T-helper 2 cell (primary cell): ENCODE measurements at places on chromosomes 7 and 10.

- DNase-seq, result no peak
Observed at GRCh38 chr10:50593523-50594376, 30.0 kb downstream of the SGMS1 start.

- no peak for DNase-seq
Observed at GRCh38 chr10:75244487-75245353, 9.0 kb upstream of the COMTD1 start.

- DNase-seq, result no peak
Observed at GRCh38 chr7:50085344-50085743, 7.7 kb downstream of the ZPBP start.

DNA sequence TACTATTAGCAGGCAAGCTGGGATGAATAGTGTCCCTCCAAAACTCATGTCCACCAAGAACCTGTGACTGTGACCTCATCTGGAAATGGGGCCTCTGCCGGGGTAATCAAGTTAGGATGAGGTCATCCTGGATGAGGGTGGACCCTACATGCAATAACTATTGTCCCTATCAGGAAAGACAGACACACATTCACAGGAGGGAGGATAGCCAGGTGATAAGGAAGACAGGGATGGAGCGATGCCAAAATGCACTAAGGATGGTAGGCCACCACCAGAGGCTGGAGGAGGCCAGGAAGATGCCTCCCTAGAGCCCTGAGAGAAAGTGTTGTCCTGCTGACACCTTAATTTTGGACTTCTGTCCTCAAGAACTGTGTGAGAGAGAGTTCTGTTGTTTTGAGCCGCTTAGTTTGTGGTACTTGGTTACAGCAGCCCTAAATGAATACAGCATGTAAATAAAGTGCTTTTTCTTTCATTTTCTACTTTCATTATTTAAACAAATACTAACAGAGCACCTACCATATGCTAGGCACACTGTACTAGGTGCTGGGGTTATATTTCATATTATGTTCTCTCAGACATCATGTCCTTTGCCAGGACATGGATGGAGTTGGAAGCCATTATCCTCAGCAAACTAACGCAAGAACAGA lies 111.9 kb downstream of the USP6NL start:
- DNase-seq, result no peak

DNA sequence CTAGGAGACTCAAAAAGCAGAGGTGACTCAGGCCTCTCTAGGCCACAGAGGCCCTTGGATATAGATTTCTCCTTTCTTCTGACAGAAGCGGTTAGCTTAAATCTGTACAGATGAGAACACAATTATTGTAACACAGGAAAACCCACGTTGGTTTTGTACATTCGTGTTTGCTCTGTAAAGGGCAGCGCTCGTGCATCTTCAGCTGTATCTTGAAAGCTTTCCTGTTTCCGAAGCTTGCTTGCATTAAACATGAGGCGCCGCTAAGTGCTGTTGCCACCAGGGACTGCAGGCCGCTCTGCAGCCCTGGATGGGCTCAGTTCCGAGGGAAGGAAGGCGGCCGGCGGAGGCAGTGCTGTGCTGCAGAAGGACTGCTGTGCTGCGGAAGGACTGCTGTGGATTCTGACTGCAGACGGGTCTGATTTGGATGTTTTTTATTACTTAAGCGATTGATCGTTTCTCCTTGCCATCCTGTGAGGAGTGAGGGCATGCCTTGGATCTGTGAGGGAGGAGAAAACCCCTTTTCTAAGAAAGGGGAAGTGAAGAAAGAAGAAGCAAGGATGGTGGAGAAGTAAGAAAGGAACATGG lies 53.3 kb downstream of the FHIP2A start:
- no peak for DNase-seq

GRCh38 chr10:101031796-101032636 lies 982 bp downstream of the SFXN3 start:
- DNase-seq, result peak; percentile 72

- no peak for DNase-seq
Observed at GRCh38 chr10:49350846-49351532, 44.9 kb downstream of the DRGX start.

DNA sequence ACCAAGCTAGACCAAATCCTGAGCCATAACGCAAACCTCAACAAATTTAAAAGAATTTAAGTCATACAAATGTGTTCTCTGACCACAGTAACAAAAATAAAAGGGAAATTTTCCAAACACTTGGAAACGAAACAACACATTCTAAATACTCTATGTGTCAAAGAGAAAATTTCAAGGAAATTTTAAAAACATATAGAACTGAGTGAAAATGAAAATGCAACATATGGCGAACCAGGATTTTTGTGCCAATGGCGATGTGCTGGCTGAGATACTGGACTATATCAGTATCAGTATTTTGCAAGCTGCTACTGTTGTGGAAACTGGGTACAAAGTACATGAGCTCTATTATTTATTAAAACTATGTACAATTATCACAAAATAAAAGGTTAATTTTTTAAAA lies 34.1 kb downstream of the KNDC1 start:
- no peak for DNase-seq

DNA sequence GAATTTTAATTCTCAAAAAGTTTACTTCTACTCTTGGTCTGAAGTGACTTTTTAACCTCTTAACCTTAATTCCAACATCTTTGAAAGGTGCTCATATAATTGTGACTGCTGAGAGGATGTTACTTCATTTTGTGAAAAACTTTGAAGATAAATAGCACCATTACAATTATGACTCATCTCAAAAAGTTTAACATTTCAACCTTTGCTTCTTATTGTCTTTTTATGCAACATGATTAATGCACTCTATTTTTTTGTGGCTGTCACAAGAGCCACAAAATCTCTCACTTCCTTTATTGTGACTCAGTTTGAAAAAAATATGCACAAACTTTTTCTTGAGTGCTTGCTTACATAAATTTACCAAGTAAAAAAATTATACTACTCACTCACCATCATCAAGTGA lies 383.1 kb downstream of the LRRTM3 start:
- no peak for DNase-seq

DNA sequence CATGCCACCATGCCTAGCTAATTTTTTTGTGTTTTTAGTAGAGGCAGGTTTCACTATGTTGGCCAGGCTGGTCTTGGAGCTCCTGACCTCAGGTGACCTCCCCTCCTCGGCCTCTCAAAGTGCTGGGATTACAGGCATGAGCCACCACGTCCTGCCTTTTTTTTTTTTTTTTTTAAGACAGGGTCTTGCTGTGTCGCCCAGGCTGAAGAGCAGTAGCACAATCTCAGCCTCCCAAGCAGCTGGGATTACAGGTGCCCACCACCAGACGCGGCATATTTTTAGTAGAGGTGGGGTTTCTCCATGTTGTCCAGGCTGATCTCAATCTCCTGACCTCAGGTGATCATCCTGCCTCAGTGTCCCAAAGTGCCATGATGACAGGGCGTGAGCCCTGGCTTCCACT lies 14.4 kb upstream of the SRPK2 start:
- DNase-seq, result no peak
